HuH-7 (cell line): ENCODE measurements at places on chromosomes 3 and 15.

- no peak for DNase-seq
These were observed 8.3 kb upstream of the MAP1A start for GRCh38 chr15:43508991-43509659.

GRCh38 chr15:40923551-40923950 is 5.6 kb upstream of the DLL4 start:
- no peak for DNase-seq

GRCh38 chr3:153615863-153616262 is 453.8 kb downstream of the RAP2B start:
- DNase-seq: no peak

DNA sequence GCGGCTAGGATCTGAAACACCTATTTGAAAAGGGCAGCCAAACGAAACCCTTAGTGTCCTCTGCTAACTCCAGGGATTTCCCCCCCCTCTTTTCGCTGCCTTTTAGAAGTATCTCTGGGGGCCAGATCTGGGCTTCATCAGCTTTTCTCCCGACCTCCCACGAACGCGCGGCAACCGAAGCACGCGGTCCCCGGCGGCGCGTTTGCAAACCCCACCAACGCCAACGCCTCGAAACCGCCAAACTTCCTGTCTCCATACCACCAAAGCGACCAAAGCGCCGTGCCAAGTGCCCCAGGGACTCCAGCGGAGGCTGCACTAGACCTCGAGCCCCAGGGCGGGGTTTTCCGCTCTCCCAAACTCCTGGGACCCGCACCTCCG is 155.8 kb upstream of the FRMD4B start:
- DNase-seq: no peak

GRCh38 chr3:71495708-71496472 is 87.6 kb downstream of the FOXP1 start:
- peak; percentile 7 for DNase-seq

DNA sequence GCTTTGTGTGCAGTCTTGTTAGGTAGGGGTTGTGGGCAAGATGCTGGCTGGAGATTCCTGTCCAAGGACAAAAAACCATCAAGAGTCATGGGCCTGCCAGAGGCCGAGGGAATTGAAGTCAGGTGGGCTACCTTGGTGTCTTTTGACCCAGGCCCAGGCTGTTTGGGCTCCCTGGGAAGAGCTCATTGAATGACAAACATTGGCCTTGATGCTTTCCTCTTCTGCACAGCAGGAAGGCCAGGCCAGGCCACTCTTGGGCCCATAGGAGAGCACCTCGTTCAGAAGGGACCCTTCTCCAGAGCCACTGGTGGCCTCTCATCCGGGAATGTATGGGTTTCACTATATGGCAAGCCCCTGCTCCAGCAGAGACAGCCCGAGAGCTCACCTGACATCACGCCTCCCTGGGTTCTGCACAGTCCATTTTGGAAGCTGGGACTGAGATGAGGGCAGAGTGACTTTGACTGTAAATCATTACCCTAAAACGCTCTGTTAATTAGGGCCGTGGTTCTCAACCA is 169.1 kb downstream of the NSMCE3 start:
- DNase-seq: no peak

- DNase-seq: no peak
These were observed 32.3 kb downstream of the EXOG start for GRCh38 chr3:38528457-38528856.

DNA sequence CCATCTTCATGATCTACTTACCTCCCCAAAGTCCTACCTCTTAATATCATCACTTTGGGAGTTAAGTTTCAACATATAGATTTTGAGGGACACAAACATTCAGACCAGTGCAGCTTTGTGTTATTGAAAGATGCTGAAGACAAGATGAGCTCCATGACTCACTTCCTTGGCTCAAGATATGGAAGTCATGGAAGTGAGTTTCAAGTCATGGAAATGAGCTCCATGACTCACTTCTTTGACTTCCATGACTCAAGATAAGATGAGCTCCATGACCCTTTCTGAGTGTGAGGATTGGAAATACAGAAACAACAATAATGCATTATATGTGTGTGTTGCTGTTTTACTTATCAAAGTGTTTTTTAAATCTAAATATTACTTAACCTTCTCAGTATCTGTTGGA is 170.2 kb upstream of the TPRG1 start:
- no peak for DNase-seq

- no peak for DNase-seq
These were observed 12.4 kb downstream of the CFAP161 start for GRCh38 chr15:81146466-81146865.

DNA sequence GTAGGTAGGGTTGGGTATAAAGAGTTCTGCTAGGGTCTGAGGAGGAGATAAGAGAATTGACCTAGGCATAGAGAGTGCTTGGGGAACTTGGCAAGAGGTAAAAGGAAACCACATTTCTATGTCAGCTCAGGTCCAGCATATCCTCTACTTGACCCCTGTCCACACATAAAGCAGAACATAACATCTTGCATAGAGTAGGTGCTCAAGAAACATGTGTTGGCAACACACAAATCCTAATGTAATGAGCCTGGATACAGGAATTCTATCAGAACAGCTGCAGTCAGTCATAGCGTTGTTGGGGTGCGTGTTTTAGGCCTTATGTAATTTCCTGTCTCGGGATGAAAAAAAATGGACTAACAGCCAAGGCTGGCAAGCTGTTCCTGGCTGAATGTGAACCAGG is 35.0 kb upstream of the PLCL2 start:
- no peak for DNase-seq

GRCh38 chr3:31832551-31832950 is 148.5 kb downstream of the OSBPL10 start:
- DNase-seq: no peak

GRCh38 chr3:167783781-167784180 is 48.3 kb downstream of the SERPINI1 start:
- DNase-seq: no peak

DNA sequence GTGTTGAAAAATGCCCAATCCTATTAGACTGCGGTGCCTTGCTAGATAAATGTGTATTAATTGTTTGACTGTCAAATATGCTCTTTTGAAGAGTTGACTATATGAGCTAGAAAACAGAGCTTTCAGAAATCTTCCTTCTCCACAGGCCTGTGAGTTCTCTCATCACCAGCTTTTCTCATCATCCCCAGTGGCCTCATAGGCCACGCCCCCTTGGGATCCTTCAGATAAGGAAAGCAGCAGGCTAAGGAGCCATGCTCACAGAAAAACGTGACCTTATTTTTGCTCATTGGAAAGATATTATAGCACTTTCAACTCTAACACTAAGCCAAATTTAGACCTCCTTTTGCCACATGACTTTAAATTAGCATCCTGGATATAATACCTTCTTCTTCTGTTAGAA is 514.4 kb upstream of the ARRDC4 start:
- DNase-seq: no peak
